ENCODE measurements at places on chromosomes 6 and 20.

DNA sequence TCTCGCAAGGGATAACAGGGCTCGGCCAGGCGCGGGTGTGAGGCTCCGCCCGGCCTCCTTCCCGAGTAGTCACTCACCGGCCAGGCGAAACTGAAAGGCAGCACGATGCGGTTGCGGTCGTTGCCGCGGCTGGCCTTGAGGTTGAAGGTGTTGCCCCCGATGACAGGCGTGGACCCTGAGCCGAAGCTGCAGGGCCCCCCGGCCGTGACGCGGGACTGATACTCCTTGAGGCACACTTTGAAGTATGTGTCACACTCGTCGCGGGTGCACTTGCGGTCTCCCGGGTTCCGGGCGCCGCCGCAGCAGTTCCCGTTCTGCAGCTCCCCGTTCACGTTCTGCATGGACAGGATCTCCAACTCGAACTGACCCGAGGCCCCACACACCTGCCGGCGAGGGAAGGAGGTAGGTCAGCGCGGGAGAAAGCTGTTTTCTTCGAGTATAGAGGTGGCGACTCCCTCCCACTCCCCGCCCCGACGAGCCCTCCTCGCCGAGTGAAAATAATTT, 1.1 kb downstream of the JAG1 start:
- DNase-seq = peak; percentile 39

GRCh38 chr6:156778454-156779205, 1.5 kb downstream of the ARID1B start:
- DNase-seq = peak; percentile 48

GRCh38 chr6:113148566-113148965, 708.6 kb upstream of the MARCKS start:
- DNase-seq = no peak

GRCh38 chr6:40923326-40923725, 115.7 kb downstream of the UNC5CL start:
- no peak for DNase-seq

- no peak for DNase-seq
Observed at GRCh38 chr6:31622684-31623091, 2.2 kb downstream of the PRRC2A start.
